ENCODE measurements at places on chromosomes 12 and 14.

GRCh38 chr12:124717318-124717717, 146.3 kb downstream of the SCARB1 start:
- DNase-seq, result no peak

GRCh38 chr14:101956179-101956885, 8.0 kb upstream of the DYNC1H1 start:
- no peak for DNase-seq

GRCh38 chr12:62888454-62889110, 46.4 kb downstream of the PPM1H start:
- DNase-seq, result no peak

DNA sequence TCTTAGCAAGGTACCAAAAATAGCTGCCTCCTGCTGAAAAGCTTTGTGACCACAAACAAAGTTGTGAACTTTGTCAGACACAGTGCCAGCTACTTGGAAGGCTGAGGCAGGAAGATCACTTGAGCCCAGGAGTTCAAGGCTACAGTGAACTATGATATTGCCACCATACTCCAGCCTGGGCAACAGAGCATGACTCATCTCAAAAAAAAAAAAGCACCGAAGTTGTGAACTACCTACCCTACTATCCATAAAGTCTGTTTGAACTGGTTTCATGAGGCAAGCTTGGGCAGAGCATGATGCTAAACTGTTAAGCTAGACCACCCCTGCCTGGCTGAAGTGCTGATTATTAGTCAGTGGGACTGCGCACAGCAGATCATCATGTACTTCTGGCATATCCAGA, 75.5 kb downstream of the RAD52 start:
- DNase-seq, result no peak

DNA sequence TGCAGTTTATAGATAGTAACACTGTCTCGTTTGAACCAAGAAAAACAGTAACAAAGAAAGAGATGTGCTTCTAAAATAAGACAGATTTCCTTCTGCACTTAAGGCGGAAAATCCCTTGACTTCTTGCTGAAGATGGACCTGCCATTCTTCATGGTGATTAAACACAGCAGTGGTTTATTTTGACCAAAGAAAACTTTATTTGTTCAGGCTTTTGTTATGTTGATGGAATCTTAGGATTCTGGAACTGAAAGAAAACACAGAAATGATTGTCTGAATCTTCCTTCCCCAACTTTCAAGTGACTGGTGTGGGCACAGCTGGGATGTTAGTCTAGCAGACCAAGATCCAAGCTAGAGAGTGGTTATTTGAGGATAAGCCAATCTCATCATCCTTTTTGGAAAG, 72.2 kb downstream of the DACT1 start:
- DNase-seq, result no peak

GRCh38 chr12:81874166-81874565, 115.0 kb upstream of the PPFIA2 start:
- DNase-seq, result no peak

DNA sequence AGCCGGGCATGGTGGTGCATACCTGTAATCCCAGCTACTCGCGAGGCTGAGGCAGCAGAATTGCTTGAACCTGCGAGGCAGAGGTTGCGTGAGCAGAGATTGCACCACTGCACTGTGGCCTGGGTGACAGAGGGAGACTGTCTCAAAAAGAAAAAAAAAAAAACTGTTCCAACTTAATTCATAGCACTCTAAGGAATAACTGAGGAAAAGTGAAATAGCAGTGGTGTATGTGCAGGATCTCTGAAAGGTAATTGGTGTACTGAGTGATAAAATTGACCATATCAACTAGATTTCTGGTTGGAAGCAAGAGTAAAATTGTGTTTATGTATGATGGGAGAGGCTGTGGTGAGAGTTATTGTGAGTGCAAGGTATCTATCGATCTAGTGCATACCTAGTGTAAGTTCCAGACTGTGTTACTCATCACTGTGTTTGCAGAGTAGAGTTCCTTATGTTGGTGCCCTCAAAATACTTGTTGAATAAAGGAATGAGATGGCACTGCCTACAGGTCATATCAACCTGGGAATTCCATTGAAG, 6.3 kb downstream of the CAND1 start:
- DNase-seq, result no peak

DNA sequence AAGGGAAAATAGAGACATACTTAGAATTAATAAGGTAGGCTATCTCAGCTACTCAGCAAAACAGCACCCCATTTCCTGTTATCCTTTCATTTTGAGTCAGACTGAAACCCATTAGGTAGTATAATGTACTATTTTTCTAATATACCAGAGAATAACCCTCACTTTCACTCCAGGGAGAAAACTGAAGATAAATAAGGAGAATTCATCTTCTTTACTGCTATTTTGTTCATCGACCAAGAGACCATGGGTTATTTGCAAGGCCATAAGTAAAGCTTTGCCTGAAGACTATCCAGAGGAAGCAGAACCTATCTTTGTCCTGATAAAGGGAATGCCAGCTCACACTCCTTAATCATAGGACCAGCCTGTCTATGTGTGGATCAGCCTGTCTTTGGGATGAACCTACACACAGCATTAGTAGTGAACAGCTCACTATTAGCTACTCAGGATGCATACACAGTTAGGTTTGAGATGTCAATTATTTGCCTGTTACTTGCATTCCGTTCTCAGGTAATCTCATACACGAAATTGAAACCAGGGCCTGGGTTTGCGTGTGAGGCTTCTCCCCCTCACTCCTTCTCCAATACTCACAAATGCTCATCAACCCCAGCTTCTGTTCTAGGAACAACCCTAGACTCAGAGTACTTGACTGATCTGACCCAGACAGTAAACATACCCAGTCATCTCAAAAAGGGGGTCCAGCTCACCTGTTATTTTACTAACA, 124.4 kb downstream of the DAD1 start:
- no peak for DNase-seq

DNA sequence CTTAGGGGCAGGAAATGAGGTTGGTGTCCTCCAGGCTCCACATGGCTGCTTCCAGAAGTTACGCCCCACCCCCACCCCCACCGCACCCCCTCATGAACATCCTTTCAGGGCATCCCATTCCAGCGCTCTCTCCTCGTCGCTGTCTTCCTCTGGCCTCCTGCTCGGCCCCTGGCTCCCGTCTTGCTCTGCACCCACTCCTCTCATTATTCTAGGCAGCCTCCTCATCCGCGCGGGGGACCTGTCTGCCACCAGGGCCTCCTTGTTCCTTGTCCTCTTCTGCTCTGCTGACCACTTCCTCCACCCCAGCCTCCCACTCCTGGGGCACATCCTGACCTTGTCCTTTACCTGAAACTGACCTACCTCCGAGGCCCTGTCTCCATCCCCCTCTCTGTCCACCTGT, 29.8 kb upstream of the PLEKHG6 start:
- no peak for DNase-seq

DNA sequence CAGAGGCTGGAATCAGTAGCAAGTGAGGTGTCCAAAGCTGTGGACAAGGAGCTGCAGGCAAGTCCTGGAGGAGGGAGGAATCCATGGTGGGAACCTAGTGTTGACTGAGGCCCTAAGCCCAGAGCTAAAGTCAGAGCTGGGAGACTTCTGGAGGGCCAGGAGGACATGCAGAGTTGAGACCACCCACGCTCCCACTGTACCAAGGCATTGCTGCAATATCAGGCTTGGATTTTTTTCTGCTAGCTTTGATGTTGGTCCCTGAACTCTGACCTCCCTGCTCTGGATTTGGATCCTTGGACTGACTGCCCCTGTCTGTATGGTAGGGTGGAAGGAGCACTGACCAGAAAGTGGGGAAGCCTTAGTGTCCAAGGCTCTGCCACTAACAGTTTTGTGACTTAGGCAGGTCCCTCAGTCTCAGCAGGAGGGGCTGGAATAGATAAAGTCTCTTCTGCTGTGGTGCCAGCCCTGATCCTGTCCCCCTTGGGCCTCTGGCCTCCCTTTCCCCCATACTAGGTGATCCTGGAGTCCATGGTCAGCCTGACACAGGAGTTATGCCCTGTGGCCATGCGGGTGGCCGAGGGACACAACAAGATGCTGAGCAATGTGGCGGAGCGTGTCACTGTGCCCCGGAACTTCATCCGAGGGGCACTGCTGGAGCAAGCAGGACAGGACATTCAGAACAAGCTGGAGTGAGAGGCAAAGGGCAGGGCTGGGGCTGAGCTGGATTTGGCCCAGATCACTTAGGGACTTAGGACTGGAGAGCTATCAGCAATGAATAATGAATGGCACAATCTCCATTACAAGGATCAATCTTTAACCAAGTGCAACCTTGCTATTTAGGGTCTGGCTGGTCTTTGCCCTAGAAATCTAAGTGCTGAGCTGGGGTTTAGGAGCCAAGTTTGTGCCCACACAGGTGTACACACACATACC, 9.4 kb downstream of the CARMIL3 start:
- no peak for DNase-seq

DNA sequence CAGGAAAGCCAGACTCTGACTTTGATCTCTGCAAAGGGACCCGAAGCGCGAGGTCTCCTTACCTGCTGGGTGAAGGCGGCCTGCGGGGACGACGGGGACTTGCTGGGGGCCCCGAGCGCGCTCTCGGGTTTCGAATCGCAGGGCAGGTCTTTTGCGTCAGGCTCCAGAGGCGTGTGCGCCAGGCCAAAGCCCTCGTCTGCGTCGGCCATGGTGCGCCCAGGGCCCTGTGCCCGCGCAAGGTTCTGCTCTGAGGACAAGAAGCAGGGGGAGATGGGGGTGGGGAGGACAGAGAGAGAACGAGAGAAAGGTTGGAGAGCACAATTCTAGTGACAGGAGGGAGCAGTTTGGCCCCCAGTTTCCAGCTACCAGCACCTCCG, 2.3 kb downstream of the TBX5 start:
- DNase-seq, result no peak

GRCh38 chr12:3202734-3203446, 125.7 kb downstream of the TSPAN9 start:
- no peak for DNase-seq

DNA sequence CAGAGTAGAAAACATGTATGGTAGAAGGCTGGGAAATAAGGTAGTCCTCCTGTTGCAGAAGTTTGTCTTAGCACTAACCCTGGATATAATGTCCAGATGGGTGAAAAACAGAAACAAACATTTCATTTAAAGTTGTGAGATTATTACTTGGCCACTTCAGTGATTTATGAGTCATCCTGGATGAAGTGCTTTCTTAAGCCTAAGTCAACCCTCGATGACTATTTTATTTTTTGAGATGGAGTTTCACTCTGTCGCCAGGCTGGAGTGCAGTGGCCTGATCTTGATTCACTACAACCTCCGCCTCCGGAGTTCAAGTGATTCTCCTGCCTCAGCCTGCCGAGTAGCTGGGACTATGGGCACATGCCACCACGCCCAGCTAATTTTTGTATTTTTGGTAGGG, 10.2 kb downstream of the DLST start:
- DNase-seq, result no peak

DNA sequence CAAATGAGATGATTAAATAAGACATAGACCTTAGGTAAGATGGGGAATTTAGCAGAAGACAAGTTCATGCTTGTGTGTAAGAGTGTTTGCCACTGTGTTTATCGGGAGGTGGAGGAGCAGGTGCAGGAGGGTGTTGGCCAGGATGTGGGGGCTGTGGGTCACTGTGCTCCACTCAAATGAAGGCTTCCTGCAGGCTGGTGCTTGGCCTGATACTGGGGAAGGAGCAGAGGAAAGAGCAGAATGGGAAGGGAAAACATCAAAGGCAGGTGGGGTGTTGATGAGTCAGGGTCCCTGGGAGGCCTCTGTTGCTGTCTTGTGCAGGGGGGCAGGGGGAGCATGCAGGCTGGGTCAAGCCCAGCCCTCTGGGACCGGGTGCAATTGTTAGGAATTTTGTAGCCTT, 126.5 kb downstream of the TSPAN9 start:
- no peak for DNase-seq

DNA sequence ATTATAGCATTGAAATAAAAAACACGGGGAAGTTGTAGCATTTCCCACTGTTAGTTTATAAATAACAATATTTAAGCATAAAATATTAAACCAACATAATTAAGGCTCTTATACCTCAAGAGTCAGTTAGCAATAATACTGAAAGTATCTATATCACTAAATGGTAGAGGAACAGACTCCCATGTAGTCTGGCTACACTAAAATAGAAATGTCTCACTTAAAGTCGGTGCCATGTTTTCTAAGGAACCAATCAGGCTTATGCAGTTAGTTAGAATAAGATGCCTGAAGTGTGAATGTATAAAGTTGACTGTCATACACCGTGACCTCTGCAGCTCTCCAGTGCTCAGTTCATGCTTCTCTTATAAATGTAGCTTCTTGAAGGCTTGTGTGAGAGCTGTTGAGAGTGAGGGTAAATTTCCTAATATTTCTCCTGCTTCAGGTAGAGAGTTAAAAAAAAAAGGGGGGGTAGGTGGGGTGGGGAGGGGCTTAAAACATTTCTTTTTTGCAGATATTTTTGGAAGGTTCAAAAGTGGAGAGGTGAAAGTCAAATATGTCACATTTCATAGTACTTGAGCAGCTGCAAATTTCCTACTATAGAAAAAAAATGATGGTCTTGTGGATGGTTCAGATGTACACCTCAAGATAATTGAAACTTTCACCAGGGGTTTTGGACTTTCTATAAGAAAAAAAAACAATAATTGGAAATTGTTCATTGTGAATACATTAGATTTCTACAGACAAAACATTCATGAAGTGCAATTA, 64.5 kb downstream of the PTCSC3 start:
- no peak for DNase-seq

DNA sequence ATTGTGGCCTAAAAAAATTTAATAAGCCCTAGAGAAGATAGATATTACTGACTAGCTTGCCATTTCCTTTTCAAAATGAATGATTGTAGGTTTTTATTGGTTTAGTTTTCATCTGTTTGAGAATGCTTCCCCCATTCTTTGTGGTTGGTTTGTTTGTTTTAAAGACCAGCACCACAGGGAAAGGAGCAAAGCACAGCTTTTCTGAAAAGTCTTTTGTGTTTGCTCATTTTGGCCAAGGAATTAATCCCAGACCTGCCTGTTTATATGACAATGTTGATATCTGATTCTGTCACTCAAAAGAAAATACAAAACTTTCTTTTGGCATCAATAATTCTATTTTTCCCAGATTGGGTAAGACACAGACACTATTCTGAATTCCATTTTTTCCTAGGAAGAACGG, 312.5 kb upstream of the FLRT2 start:
- DNase-seq, result no peak

DNA sequence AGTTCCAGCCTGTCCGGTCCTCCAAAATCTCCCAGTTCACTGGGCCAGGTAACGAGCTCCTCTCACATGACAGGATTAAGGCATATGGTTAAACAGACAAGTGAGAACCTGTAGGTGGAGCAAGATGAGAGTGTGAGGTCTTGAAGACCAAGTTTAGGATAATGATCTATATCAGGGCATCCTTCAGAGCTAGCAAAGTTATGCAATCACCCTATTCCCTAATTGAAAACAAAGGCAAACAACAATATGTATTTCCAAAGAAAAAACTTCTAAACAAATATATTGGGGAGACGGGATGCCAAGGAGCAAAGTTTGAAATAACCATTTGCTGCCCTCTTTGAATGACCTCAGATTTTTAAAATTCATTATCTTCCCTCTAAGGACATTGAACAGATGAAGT, 571.2 kb downstream of the BCL11B start:
- DNase-seq, result no peak

- DNase-seq, result no peak
Observed at GRCh38 chr14:37056473-37056872, 115.9 kb downstream of the SLC25A21 start.

Data from T-helper 22 cell (primary cell).